ENCODE measurements at places on chromosomes 1 and 21.

GRCh38 chr1:45643978-45644377 is 20.1 kb upstream of the CCDC17 start:
- no peak for DNase-seq

DNA sequence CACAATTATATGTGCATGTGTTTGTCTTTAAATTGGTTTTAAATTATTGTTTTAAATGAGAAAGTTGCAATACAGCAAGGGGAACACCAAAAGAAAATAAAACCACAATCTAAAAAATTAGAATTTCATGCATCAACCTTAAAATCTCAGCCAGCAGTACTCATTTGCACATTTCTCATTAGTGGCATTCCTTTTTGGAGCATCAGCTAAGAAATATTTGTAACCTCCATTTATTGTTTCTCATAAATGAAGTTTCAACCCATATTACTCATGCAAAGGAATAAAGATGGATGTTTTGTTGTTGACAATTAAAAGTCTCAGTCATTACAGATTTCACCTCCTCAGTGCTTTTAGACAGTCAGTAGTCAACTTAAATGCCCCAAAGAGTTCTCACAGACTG is 160.1 kb downstream of the TBX15 start:
- DNase-seq: no peak

DNA sequence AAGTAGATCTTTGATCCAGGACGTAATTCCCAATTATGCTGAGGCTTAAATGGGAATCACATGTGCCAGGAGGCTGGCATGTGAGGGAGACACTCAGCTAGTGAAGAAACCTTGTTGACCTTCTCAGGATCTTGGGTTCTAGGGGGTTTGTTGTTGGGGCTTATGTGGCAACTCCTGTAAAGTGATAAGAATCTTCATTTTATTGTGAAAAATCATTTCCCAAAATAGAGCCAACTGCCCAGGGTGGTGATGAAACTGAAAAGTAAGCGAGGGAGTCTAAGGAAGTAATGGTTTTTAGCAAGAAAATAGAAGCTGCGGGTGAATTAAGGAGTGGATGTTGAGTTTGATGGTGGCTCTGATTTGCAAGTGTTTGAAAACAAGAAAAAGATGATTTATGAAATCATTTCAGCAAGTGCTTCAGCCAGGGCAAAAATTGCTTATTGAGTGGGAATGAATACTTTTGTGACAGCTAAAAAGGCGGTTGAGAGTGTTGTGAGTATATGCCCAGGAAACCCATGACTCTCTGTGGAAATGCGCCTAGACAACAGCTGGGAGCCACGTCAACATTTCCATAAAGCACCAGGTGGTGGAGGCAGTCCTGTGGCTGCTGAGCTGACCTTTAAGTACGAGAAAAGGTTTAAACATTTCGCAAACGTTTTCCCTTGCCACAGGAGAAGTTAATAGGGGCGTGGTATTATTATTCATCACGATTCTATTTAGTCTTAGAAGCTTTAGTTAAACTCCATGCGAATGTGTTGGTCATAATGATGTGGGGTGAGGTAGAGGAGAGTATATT is 102.7 kb downstream of the HMGB4 start:
- no peak for DNase-seq

- no peak for DNase-seq
Observed at GRCh38 chr1:203913073-203913521, 51.7 kb downstream of the SNRPE start.

GRCh38 chr1:228977307-228977706 is 242.0 kb downstream of the RHOU start:
- DNase-seq: no peak

DNA sequence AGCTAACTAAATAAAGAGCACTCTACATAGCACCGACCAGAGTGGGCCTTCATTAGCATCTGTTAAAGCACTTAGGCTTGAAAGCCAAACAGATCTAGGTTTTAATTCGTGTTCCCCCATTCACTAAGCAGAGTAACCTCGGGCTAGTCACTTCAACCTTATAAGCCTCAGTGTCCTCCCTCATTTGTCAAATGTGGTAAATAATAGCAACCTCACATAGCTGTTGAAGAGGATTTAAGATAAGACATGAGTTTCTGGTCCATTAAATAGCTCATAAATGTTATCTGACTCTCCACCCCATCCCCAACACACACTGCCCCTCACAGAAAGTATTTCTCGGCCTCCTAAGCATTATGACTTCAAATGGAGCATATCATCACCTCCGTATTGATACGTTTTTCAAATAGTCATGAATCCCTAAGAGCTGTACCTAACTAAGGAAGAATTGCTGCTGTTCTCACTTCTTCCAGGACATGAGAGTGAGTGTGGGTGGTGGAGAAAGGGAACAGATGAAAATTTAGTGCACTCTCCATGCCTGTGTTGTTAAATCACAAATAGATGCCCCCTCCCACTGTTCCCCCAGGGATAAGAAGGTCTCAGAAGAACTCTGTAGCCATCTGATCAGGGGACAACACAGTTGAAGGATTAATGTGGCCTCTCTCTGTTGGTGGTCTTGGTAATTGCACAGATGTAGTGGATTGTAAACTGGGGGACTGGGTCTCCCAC is 47.6 kb downstream of the PLPP3 start:
- DNase-seq: no peak

DNA sequence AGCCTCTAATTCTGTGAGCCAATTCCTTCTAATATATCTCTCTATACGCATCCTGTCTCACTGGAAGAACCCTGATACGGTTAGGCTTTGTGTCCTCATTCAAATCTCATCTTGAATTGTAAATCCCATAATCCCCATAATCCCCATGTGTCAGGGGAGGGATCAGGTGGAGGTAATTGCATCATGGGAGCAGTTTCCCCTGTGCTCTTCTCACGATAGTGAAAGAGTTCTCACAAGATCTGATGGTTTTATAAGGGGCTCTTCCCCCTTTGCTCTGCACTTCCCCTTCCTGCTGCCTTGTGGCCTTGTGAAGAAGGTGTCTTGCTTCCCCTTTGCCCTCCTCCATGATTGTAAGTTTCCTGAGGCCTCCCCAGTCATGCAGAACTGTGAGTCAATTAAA is 116.1 kb downstream of the MRPS6 start:
- DNase-seq: no peak

DNA sequence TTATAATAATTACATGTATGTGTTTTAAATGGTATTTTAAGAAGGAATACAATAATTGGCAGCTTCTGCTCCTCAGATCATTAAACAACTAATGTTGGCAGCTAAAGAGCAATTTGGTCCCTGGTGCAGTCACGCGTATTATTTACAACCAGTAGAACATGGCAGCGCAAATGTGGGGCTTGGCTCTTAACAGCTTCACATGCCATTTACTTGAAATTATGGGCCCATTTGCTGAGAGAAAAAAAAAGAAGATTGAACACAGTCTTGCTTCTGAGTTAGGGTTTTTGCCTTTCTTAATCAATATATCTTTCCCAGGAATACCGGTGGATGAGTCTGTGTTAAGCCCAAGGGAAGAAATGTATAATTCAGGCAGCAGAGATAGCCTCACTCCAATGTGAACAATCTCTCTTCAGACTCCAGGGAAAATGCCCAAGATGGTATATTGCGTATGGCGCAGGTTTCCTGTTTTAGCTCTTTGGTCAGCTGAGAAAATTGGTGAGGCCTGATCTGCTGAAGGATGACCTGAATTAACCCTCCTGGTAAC is 174.5 kb downstream of the DISC1 start:
- DNase-seq: no peak

- DNase-seq: no peak
Observed at GRCh38 chr1:169529068-169529642, 43.4 kb upstream of the SLC19A2 start.

GRCh38 chr1:182119631-182120030 is 58.1 kb upstream of the ZNF648 start:
- DNase-seq: no peak

GRCh38 chr1:150364231-150365003 is 470 bp downstream of the RPRD2 start:
- DNase-seq: peak; percentile 72

DNA sequence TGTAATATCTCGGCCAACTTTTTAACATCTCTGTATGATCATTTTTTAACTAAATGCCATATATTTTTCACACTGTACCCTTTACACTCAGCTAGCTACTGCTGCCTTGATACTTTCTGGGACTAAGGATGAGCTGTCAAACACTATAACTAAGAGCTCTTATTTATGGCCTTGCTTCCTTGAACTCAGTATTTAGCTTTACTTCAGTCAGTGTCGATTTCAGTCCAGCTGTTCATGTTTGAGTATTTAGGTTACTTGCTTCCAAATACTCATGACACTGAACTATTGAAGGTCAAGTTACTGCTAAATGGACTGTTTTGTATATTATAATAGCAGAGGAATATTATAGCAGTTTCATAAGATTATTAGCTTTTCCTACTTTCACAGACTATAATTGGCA is 25.9 kb upstream of the USP25 start:
- no peak for DNase-seq

- DNase-seq: no peak
Observed at GRCh38 chr1:40906781-40907400, 44.7 kb upstream of the CITED4 start.

GRCh38 chr21:41045534-41046268 is 122.3 kb upstream of the BACE2 start:
- DNase-seq: no peak

DNA sequence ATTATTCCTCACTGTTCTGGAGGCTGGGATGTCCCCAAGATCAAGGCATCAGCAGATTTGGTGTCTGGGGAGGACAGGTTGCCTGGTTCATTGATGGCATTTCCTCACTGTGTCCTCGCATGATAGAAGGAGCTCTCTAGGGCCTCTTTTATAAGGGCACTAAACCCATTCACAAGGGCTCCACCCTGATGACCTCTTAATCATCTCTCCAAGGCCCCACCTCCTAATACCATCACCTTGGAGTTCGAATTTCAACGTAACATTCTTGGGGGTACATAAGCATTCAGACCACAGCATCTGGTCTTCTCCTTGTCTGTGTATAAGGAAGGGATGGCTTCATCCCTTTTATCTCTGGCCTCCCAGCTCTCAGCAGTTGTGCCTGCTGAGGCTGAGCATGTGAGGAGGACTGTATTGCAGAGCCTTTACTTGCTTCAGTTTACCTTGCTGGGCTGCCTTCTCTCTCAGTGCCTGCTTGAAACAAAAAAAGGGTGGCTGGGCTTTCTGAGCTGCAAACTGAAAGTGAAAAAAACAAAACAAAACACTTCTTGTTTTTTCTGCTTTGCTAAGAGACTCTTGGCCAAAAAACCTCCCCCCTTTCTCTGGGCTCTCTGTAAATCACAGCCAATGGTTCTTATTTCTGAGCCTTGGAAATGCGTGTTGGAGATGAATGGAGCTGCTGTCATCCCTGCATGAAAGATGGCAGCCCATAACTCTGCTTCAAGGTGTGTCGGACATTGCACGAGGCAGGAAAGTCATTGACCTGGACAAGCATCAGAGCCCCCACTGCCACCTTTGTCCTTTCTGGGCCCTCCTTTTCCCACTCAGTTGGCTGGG is 75.8 kb downstream of the RHOU start:
- no peak for DNase-seq

DNA sequence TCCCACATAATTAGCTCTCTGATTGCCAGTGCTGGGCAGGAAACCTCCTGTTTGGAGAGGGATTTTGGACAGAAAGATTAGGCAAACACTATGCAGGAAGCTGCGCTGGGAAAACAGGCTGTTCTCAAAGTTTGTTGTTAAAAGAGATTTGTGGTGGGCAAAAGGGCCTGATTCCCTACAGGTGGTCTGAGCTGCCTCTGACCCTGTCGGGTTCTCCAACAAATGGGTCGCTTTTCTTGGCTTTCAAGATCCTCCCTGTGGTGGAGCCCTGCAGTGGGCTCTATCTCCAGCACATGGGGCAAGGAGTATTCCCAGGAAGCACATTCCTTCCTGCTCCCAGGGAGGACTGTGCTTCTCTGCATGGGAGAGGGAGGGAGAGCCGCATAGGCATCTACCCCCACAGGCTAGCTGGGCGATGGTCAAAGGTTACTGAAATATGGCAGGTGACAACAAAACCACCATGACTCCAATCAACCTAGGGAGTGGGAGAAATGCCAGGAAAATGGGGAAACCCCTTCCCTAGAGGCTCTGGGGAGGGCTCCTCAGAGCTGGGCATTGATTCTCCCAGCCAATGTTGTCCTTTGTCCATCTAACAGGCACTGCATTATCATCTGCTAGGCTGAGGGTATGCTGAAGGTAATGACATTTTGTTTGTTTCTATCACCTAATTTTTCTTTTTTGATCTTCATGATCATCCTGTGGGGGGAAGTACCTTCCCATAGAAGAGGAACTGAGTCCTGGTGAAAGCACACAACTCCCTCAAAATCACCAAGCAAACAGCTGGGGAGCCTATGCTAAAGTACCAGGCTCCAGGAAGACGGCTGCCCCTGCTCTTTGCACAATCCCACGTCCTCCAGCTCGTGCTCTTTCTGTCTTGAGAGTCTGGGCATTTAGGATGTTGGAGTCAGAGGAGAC is 85.3 kb downstream of the PLXNA2 start:
- no peak for DNase-seq

- no peak for DNase-seq
Observed at GRCh38 chr1:172637522-172637921, 21.4 kb upstream of the FASLG start.

DNA sequence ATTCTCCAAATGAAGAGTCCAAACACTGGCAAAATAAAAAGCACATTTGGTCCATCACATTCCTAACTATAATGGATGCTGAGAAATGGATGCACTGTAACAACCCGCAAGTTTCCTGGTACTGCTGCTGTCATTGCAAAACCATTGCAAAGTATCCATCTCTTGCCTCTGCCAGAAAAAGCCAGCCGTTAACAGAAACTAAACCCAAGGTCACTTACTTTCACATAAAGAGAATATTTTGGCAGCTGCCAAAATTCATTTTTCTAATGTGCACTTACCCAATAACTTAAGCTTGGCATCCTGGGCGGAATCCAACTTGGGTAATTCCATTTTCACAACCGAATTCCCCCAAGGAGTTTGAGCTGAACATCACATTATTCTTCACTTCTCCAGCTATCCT is 77.0 kb upstream of the LRRC8D start:
- no peak for DNase-seq

DNA sequence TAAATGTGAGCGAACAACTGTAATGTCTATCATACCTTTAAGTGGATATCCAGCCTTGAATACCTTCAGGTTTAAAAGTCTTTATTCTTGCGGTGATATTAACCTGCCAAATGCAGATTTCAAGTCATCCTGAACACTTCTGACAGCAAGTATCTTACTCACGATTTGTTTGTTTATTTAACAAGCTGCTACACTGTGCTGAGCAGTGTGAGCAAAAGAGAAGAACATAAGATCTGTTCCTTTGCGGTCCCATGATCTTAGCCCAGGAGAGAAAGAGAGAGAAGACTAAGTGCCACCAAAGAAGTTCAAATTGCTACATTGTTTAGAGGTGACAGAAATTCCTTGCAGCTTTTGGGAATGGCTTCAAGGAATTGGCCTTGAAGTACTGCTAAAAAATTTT is 9.5 kb upstream of the IL24 start:
- DNase-seq: no peak

DNA sequence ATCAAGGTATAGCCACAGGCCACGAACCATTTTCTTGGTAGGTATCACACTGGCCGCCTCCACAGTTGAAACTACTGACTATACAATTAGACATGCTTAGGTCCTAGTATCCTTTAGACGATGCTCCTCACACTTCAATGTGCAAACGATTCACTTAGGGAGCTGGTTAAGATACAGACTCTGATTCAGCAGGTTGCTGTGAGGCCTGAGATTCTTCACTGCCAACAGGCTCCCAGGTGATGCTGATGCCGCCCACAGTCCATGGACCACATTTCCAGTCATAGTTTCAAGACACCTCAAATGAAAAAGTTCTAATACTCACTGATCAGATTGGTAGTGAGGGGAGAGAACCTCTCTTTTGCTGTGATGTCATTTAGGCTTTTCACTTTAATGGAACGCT is 6.8 kb downstream of the ATP5PO start:
- DNase-seq: no peak

GRCh38 chr1:26730695-26731094 is 34.9 kb downstream of the ARID1A start:
- DNase-seq: no peak
